ENCODE measurements at places on chromosomes 6 and 20.

DNA sequence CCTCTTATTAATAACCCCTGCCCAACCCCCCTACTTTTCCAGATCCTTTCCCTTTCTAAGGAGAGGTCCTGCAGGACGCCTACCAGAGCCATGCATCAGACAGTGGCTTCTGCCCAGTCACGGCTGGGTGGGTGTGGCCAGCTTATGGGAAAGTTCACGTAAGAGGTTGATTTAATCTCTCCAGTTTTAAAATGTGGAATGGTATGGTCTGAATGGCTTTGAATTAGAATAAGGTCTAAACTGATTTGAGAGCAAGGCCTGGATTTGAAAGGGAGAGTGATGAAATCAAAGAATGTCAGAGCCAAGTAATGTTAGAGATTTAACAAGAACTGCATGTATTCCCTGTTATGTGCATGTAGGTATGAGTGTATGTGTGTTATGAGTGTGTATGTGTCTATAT lies 275.7 kb downstream of the PAX1 start:
- DNase-seq: no peak

- no peak for DNase-seq
Observed at GRCh38 chr6:102149191-102149590, 755.7 kb downstream of the GRIK2 start.

DNA sequence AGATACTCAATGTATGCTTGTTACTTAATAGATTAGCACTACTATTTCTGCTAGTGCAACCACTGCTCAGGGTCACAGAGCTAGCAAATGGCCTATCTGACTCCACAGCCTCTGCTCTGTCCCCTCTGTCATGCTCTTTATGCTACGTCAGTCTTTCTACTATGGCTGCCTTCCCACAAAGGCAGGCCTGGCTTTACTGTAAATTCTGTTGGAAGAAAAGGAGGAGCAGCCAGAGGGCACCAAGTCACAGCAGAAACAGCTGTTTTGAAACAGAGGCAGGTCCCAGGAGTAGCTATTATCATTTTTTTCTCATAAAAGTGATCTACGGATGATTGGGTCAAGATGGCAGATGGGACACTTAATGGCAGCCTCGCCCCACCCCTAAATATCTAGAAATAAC lies 10.0 kb upstream of the ELMO2 start:
- DNase-seq: no peak

DNA sequence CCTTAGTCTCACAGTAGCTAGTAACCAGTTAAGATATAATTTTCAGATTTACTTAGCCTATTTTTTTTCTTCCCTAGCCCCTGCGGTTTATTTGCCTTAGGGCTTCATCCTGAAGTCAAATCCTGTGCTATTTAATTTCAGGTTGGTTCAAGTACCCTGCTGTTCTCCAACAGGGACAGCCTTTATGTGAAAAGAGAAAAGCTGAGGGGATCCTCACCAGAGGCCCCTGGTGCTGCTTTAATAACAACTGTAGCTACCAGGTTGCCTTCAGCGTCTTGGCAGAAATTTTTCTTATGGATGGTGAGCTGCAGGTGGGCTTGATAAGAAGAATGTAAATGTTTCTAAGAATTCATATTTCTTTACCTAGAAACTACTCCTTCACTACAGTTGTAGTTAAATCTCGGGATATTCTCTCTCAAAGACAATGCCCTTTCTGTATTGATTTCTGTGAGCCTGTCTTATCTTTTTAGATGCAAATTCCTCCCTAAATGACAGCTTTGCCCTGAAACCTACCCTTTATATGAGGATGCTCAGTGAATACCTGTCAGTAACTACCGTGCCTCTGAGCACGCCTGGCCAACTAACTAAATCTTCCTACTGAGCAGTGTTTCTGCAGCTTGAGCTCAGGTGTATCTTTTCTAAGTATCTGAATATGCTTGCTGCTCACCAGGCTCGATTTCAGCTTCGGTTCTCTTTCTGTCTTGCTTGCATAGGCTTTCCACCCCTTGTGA lies 320.5 kb downstream of the MMUT start:
- DNase-seq: peak; percentile 22

GRCh38 chr6:129749749-129750120 lies 39.8 kb upstream of the ARHGAP18 start:
- no peak for DNase-seq

- no peak for DNase-seq
Observed at GRCh38 chr20:61311656-61312387, 59.8 kb downstream of the CDH4 start.

Data from H7 (cell line).